Astrocyte of the cerebellum (primary cell): ENCODE measurements at places on chromosomes 13 and 19.
A peak's percentile ranks its signal among the peaks of the same experiment; 100 is the strongest.

DNA sequence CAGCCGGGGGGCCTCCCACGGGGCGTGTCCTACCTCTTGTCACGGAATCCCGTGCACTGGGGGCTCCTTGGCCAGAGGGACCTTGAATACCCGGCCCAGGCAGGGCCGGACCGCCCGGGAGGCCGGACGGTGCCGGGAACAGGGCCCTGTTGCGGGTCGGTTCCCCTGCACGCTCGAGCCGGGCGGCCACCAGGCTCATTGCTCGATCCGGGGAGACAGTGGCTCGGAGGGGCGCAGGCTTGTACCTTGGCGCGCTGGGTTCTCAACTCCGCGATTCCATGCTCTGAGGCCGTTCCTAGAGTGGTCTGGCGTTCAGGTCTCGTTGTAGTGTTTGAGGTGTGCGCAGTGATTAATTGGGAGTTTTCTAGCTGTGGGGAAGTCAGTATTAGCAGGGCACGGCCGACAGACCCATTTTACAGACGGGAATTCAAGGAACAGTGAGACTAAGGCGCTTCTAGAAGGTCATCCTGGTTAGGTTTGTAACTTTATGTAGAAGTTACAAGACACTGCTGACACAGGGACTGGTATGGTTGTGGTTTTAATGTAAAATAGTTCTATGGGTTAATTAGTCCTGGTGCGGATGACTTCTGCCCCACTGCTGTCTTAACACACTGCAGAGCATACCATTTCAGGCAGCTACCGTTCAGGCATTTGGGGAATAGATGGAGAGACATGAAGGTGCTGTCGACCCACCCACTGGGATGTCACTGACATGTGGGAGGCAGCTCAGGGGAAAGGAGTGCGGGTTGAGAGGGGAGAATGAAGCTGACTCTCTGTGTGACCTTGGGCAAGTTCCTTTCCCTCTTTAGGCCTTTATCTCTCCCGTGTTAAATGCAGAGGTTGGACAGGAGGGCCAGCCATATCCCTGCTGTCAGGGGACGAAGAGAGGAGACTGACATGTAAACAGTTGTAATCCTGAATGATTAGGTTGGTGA is 592 bp downstream of the CLPTM1 start:
- DNase-seq: no peak

- DNase-seq: peak; percentile 81
Measured at GRCh38 chr19:18007917-18008673, at the start of gene ARRDC2. TSS of gene ARRDC2 (plus strand) at chr19:18008170. CDS start at chr19:18008311, 141 bp downstream.

- DNase-seq: no peak
Measured at GRCh38 chr19:2212861-2213711, 23.0 kb downstream of the PLEKHJ1 start.

GRCh38 chr19:5637971-5638370 is 15.1 kb downstream of the SAFB start:
- no peak for DNase-seq

GRCh38 chr13:65111223-65111622 is 2118.9 kb downstream of the PCDH9 start:
- DNase-seq: no peak

GRCh38 chr19:29663861-29664752 is 1.2 kb upstream of the PLEKHF1 start:
- no peak for DNase-seq

DNA sequence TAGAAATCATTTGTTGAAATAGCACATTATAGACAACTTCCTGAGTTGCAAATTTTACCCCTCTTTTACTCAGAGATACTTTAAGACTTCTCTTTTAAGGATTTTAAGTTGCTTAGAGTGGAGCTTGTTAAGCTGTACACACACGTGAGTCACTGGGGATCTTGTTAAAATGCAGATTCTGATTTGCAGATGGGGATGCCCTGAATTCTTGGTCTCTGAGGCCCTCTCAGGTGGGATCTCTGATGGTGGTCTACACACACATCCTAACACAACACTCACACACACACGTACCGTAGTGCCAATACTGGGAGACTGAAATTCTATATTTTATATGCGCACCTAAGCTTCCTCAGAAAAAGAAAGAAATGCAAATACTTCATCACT is 788.3 kb downstream of the UQCRFS1 start:
- DNase-seq: no peak

DNA sequence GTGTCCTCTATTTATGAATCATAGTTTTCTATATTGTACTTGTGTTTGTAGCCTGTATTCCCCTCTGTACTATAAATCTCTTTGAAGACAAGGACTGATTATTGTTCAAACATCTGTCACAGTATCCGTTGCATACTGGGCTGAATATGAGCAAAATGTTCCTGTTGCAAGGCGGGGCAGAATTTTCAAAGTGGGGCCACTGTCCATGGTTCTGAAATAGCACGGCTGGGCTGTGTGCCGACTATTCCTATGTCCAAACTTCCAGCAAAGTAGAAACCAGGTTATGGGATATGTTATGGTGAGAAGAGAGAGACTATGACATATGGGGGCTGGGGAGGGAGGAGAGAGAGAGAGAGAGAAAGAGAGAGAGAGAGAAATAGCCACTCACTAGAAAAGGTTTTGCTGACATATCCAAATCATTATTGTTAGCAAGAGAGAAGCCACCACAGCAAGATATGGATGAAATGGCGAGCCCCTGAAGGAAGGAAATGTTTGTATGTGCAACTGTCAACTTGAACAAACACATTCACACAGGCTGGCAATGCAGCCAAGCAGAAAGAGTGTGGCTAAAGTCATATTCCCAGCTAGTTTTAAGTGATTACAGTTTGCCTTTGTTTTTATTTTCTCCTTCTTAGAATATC is 107.0 kb upstream of the GPR12 start:
- DNase-seq: peak; percentile 6
